ENCODE measurements at places on chromosomes 6 and 20.

- no peak for DNase-seq
Measured at GRCh38 chr20:25220810-25221591, 25.5 kb downstream of the ENTPD6 start.

DNA sequence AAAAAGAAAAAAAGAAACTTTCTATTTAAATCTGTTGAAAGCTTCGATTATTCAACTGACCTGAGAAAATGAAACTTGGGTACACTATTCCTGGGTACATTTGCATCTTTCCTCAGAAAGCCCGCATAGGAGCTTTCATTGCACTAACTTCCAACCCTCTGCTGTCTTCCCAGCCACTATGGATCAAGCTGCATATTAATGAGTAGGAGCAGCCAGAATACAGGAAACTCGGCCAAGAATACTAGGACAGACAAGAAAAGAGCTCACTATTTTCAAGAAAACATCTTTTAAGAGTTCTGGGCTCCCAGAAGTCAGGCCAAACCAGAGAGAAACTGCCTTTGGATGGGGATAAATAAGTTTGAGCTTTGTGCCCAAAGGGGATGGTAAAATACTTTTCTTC, 135.0 kb upstream of the CCDC28A start:
- DNase-seq = no peak

GRCh38 chr6:45200510-45200909, 127.6 kb upstream of the RUNX2 start:
- no peak for DNase-seq

GRCh38 chr20:38547288-38548085, 33.5 kb upstream of the ADIG start:
- DNase-seq = no peak

DNA sequence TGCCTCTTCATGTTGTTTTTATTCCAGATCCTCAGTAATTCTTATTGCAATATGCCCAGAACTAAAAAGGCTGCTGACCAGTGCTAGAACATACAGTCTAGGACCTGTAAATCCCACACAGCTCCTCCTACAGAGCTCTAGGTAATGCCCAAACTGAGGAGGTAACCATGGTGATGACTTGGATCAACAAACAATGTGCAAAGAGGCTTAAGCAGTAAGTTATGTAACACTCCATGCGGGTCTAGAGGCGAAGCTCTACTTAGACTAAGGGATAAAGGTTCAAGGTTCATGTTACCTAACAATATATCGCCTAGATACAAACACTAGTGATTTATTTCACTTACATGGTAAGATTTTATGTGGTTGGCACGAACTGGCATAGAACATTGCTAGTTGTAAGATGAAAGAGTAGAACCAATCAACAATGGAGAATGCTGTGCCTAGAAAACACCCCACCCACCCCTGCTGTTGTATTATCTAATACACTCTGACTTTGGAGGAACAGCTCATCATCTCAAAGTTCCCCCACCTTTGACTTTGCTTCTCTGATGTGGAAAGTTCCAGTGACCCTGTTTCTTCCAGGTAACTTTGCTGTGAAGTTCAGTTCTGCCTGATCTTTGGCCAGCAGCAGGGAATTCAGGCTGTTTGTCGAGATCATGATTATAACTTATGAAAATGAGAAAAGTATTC, 242.4 kb downstream of the ALDH8A1 start:
- DNase-seq = no peak

DNA sequence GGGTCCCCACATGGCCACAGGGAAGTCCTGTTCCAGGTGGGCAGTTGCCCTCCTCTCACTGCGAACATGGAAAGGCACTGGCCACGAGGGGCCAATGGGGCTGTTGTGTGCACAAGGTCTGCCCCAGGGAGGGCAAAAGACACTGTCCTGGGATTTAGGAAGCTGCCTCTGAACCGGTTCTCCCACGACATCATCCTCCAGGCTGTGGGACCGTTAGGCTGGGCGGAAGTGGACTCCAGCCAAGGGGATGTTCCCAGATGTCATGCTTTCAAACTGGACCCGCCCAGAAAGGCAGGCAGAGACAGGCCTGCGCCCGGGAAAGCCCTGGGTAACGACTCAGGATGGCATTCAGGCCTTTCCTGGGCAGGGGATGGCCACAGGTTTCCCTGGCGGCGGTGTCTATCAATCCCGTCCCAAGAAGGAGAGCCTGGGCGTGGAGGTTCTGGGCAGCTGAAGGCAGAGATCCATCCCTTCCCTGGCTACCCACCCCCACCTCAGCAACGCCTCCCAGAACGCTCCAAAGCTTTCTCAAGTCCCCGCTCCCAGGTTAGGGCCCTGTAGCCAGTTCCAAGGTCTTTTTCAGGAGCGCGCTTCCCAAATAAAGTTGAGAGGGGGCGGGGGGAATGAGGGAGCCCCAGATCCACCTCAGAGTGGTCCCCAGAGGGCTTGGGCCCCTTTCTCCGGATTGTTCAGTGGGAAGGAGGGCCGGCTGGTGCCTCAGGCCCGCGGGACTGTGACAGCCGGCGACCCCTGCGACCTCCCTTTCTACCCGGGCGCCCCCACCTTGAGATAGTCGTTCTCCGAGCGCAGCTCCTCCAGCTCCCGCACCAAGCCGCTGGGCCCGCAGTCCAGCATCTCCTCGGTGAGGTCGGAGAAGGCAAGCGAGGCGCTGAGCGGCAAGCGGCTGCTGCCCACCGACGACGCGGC, 13.8 kb upstream of the TLDC2 start:
- DNase-seq = peak; percentile 40

DNA sequence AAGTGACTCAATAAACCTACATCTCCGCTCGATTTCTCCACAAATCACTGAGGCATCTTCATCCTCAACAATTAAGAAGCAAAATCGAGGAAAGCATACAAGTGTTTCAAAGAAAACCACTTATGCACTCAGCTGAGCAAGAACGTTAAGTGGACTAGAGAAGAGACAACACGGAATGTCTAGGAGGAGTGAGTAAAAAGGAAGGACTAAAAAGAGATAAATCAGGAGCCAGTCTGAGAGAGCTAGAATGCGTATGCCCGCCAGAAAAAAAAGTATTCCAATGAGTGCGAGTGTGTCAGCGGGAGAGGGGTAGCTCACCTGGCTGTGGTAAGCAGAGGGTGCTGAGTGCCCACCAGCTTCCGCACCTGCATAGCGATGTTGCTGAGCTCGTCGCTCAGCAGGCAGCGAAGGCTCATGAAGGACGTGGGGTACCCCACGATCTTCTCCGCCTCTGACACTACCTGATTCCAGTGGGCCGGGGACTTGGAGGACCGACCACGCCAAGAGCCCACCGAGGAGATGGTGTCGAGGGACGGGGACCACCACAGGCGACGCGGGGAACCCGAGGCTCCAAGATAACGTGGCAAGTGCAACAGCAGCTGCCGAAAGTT, 587 bp downstream of the PDSS2 start:
- DNase-seq = no peak

DNA sequence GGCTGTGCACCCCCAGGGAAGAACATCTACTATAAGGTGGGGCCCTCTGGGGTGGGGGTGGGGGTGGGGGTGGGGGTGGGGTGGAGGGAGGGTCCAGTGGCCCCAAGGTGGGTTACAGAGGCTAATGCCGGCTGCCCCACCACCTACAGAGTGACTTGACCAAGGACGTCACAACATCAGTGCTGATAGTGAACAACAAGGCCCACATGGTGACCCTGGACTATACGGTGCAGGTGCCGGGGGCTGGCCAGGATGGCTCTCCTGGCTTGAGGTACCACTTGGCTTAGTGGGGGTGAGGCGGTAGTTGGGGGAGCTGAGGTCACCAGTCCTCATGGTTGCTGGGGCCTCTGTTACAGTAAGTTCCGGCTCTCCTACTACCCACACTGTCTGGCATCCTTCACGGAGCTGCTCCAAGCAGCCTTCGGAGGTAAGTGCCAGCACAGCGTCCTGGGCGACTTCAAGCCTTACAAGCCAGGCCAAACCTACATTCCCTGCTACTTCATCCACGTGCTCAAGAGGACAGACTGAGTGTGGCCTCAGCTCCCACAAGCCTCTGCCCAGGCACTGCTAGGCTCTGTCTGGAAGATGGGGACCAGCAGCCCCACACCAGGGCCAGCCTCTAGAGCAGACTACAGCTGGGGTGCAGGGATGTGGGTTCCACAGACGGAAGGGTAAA, 2.8 kb downstream of the GNMT start:
- no peak for DNase-seq

- no peak for DNase-seq
Measured at GRCh38 chr6:40427196-40427595, 160.0 kb downstream of the LRFN2 start.

DNA sequence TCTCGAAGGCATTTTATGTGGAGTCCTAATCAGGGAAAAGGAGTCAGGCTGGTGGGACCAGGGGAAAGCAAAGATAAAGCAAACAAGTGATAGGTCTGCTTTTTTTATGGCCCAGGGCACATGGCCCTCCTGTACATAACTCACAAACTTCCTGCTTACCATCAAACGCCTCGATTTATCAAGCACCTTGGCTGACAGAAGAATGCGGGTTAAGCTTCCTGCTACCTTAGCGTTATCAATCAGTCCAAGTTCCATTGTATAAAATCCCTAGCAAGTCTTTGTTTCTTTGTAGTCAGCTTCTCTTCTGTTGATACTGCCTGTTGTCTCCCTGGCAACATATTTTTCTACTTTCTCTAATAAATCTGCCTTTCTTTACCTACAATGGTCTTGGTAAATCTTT, 4.1 kb upstream of the TRIM27 start:
- no peak for DNase-seq

DNA sequence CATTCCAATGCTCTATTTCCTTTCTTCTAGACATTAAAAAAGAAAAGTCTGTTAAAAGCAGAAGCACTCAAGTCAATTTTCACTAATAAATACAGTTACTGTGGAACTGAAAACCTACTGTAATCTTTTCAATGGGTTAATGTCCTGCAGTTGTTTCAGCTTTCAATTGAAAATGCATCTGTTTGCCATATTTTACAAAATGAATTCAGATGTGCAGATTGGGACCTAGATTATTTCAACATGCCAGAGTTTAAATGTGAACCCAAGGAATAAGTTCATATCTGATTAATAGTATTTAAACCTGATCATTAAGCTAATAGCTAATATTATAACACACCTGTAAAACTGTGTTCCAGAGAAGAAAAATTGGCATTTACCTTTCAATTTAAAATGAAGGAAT, 9.7 kb downstream of the SUPT3H start:
- DNase-seq = no peak

DNA sequence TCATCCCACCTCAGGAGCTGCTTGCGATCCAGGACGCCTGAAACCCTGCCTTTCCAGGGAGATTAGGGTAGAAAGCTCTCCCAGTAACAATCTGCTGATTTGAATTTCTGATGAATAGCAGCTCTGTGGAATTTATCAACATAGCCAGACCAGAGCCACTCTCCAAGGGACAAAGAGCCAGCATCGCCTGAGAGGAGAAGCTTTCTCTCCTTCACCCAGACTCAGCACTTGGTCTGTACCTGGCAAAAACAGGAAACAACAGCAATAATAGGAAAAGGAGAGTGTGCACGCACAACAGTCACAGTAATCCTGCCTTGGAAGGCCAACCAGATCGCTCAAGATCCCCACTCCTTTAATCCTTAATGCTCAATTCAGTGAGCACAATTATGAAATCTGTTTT, 22.3 kb upstream of the ROS1 start:
- DNase-seq = no peak

DNA sequence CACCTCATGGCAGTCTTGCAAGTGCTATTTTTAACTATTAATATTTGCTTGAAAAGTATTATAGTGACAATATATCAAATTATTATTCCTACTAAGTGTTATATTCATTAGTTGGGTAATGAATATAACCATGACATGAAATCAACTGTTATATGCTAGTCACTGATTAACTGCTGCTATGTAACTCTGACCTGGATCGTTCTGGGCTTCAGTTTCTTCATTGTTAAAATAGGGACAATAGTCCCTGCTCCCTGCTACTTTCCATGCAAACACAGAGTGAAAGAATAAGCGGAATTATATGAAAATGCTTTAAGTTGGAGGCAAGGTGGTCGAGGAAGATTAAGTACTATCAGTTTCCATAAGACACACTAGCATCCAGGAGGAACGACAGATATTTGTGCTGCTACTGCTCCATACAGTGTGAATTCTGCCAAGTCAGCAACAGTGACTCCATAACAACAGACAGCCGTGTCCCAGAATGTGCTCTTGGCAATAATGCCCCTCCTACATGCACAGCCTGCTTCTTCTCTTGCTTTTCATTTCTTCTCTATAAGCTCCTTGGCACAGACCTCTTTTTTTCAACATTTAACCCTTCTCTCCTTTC, 107.2 kb downstream of the CHD6 start:
- no peak for DNase-seq

DNA sequence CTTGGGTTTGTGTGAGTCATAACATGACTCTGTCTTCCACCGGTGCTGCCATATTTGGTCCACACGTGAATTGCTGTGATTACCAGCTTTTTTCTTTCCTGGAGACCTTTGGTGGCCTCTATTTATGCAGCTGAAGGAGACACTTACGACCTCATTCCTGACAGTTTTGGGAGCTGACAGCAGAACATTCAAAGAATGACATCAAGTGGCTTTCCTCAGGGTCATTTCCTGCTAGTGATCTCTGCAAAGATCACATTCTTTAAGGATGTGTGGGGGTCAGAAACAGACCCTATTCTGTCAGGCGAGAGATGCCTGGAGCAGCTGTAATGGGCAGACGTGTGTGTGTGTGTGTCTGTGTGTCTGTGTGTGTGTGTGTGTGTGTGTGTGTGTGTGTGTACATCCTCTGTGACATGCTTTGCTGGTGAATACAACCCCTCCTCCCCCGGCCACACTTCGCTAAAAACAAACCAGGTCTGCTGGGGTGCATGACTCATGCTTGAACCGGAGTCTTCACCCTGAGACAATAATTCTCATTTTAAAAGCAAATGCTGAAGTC, 115.6 kb downstream of the TMEM170B start:
- no peak for DNase-seq

GRCh38 chr20:1623501-1624205, 3.8 kb upstream of the SIRPB1 start:
- no peak for DNase-seq

DNA sequence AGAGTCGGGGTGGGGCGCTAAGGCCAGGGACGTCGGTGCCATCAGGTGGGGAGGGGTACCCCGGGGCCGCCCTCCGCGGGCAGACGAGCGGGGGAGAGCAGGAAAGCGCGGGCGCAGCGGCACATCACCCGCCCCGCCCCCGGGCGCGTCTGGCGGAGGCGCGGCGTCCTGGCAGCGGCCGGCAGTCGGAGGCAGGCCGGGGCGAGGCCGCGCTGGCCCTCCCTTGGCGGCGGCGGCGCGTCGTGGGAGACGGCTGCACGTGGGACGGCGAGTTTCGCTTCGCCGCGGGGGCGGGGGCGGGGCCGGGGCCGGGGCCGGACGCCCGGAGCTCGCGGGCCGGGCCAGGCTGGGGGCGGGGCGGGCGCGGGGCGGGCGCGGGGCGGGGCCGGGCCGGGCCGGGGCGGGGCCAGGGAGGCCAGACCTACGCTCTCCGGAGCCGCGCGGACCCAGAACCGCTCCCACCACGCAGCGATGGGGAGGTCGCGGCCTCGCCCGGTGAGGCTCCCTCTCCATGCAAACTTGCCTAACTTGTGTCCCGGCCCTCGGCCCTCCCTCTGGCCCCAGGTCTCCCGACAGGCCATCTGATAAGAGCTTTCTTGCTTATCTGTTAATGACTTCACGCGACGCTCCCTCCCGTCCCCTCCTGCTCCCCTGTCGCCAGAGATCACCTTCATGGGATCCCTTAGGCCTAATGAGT, 12.5 kb downstream of the ITPR3 start:
- peak; percentile 73 for DNase-seq

- no peak for DNase-seq
Measured at GRCh38 chr6:166206066-166206465, 38.4 kb upstream of the TBXT start.

GRCh38 chr20:9488063-9488462, 26.3 kb upstream of the LAMP5 start:
- DNase-seq = no peak

All from nephron progenitor cell (in vitro differentiated cells).